G401 (cell line): ENCODE measurements at places on chromosomes 7 and 10. TPM values are rescaled to one million over a fixed set of nuclear protein-coding genes. Genes with fewer than 3 reads are reported as not detected.

FAM204A gene
- 74.5 and 117 TPM in 2 replicates for total RNA-seq

FAM237B gene
- total RNA-seq = not detected in 2 replicates

UBTD1 gene
- total RNA-seq = 32.5 and 39.5 TPM in 2 replicates

ABCC2 gene
- 1.8 and 3.7 TPM in 2 replicates for total RNA-seq

ITGA8 gene
- total RNA-seq = 0.12 and 0.64 TPM in 2 replicates

A1CF gene
- total RNA-seq = 4.7 and 4.9 TPM in 2 replicates

DNA sequence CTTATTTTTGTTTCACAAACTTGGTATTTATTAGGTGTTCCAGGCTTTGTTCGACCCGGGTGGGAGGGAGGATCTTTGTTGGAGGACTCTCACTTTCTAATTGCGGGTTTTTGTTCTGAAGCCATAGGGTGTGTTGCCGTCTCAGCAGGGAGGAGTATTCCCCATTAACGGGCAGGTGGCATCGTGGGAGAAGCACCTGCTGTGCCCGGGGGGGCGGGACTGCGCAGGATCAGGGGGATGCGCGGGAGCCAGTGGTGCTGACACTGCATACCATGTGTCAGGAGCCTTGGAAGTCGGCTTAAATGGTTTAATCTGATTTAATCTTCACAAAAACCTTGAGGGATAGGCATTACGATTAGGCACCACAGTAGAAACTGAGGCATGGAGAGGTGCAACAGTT is 113.0 kb downstream of the MGMT start:
- DNase-seq = no peak

DNA sequence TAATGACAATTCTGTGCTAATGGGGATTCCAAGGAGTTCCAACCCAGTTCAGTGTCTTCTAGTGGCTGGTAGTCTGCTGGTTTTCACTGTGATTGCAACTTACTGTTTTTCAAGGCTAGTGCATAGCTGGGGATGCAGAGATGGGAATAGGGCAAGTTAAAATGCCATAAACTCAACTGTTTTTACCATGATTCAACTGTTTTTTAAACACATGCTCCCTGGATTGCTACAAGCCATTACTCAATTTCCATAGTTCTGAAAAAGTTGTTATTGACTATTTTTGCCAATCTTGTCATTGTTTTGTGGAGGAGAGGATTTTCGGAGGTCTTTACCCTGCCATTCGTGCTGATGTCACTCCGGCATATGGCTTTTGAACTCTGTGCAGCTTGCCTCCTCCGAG is 245.3 kb downstream of the SUGCT start:
- DNase-seq = no peak

DNA sequence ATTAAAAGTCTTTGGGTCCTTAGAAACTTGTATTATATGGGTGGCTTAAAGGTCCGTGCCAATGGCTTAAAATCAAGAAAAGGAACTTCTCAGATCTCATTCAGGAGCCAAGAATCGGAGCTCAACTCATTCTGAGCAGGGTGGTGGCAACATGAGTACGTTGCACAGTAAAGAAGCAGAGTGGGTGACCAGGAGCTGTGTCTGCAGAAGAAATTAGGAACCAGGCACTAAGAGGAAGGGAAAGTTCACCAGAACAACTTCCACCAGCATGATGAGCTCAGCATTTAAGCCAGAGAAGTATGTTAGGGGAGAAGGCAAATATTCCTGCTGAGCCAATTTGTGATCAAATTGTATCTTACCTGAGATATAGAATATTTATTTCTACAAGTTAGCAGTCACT is 236.0 kb upstream of the NRP1 start:
- DNase-seq = peak; percentile 1

GRCh38 chr7:26989897-26990670 is 105.7 kb downstream of the HOXA1 start:
- no peak for DNase-seq

DNA sequence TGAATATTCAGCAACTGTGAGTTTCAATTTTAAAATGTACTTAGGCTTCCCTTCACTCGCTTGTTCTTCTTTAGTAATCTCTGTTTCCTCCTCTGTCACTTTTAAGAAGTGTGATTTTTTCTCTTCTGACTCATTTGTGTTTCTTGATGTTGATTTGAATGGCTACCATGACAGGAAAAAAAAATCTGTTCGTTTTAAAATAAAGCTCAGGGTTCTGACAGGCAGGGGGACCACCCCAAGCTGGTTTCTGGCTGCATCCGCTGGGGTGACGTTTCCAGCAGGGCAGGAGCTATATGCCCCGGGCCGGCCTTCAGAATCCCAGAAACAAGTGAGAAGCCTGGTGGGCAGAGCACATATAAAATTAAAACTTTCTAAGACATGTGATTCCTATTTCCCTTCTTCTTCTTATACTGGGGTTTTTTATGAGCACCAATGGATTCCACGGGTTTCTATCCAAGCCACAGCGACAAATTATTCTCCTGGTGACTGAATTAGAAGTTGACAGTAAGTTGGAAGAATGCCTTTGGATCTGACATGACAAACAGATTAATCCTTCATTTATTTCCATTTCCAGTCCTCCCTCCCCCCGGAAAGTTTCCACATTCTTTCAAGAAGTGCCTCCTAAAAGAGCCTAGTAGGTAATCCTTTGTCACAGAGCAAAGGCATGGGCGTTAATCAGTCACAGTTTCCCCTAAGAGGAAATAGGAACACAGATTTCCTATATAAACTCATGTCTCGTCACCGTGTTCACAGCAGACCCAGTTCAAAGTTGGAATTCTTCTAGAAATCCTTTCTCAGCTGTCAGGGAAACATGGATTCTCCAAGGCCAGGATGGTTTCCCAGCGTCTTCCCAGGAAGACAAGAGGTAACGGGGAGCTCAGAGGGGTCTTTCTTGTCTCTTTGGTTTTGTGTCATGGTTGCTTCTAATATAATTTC is 79.9 kb downstream of the PTPRE start:
- no peak for DNase-seq
